SJCRH30 (cell line): ENCODE measurements at places on chromosomes 7 and 10. TPM values are rescaled to one million over a fixed set of nuclear protein-coding genes. Genes with fewer than 3 reads are reported as not detected.

GRCh38 chr10:55628260-55628701, 732.8 kb downstream of the ZWINT start:
- DNase-seq = no peak
- no peaks in the 10 kb centered on the region for H3K27me3 ChIP-seq
- H3K4me3 ChIP-seq = no peak overlapping the region
- H3K27ac ChIP-seq = no peak overlapping the region
- no peaks in the 10 kb centered on the region for H3K36me3 ChIP-seq

DNA sequence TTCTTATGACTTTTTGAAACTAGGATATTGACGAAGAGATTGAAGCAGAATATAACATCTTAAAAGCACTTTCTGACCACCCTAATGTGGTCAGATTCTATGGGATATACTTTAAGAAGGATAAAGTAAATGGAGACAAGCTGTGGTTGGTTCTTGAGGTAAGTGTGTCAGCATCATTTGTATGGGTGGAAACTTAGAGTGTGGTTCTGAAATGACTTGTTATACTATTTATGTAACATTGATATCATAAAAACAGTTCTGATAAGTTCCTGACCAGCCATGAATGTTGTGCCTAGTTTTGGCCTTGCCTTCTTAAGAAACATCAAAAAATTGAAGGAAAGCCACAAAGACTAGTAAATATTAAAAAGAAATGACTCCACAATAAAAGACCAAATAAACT, 20.8 kb downstream of the MYO3A start:
- H3K4me3 ChIP-seq = no peak overlapping the region
- no peaks in the 10 kb centered on the region; the same call in 1 of the 2 replicates for H3K27me3 ChIP-seq
- H3K36me3 ChIP-seq = no peaks in the 10 kb centered on the region
- H3K27ac ChIP-seq = no peak overlapping the region
- H3K4me1 ChIP-seq = no peaks in the 10 kb centered on the region

- no peak overlapping the region for H3K27ac ChIP-seq
- H3K36me3 ChIP-seq = no peaks in the 10 kb centered on the region
- DNase-seq = no peak
- no peaks in the 10 kb centered on the region for H3K27me3 ChIP-seq
Observed at GRCh38 chr7:39683216-39683845, 60.0 kb downstream of the RALA start.

GRCh38 chr7:130902755-130903357, 168.8 kb upstream of the KLF14 start:
- H3K27ac ChIP-seq = no peak overlapping the region
- H3K4me1 ChIP-seq = peaks cover 10% of the 10 kb centered on the region
- no peak for DNase-seq
- no peaks in the 10 kb centered on the region for H3K27me3 ChIP-seq

DNA sequence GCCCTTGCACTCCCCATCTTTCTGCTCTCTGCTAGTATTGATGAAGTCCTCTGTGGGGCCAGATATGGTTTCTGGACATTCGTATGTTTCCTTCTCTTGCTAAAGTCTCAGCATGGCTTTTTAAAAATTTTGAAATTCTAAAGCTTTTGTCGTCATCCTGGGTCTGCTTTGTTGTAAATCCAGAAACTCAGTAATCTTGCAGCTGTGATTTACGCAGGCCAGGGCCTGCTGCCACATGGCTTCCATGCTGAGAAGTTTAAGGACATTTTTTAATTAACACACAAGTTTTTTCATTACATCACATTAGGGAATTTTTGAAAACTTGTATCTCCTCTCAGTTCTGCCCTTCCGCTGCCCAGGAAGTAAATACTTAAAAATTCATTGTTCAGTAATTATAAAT, 686.1 kb upstream of the IGFBP3 start:
- no peaks in the 10 kb centered on the region for H3K4me1 ChIP-seq
- no peaks in the 10 kb centered on the region for H3K36me3 ChIP-seq
- no peak for DNase-seq
- no peak overlapping the region for H3K4me3 ChIP-seq
- H3K27me3 ChIP-seq = no peaks in the 10 kb centered on the region
- no peak overlapping the region for H3K27ac ChIP-seq

GRCh38 chr10:82041018-82041417, 166.0 kb downstream of the NRG3 start:
- H3K27ac ChIP-seq = no peak overlapping the region
- H3K4me3 ChIP-seq = no peak overlapping the region
- H3K27me3 ChIP-seq = no peaks in the 10 kb centered on the region
- no peaks in the 10 kb centered on the region for H3K4me1 ChIP-seq

DNA sequence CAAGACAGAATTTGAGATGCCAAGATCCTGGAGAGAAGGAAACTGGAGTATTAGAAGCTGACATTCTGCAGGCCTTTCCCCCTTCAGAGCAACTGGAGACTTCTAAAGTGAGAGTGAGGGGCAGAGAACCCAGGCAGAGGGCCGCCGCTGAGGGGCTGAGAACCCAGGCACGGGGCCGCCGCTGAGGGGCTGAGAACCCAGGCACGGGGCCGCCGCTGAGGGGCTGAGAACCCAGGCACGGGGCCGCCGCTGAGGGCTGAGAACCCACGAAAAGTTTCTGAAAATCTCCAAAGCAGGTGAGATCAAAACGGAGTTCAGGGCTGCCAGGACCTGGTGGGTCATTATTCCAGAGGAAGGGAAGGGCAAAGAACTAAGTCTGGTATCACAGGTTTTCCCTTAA, 126.2 kb downstream of the DLG5 start:
- no peak overlapping the region for H3K4me3 ChIP-seq
- H3K27me3 ChIP-seq = no peaks in the 10 kb centered on the region
- no peak for DNase-seq

DNA sequence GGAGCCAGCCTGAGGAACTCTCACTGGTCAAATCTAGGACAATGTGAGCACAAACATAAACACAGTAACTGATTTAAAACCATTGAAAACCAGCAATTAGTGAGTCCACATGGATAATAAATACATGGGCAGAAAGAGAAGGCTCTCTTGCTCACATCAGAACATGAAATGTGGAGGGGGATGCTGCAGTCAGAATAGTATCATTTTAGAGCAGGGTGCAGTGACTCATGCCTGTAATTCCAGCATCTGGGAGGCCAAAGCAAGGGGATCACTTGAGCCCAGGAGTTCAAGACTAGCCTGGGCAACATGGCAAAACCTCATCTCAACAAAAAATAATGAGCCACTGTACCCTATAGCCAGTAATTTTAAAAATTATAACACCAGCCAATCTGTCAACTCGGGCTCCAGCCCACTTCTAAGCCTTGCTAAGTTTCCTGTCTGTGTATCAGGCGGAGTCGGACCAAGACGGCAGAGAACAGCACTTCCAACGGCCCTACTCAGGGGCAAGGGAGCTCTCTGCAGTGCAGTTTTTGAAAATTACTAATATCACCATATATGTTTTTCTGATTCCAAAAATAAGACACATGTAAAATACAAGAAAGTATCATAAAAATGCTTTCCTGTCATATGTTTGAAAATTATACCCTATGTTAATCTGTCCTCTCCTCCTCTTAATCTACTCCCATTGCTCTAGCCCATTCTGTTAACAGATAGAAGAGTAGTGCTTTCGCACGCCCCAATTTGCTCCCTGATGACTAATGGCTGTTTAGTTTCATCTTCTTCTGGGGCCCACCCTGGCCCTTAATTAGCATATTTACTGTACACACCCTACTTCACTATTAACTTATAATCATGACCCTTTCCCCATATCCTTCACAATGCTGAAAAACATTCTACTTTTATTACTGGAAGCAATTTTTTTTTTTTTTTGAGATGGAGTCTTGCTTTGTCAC, 17.1 kb downstream of the URGCP start:
- H3K4me3 ChIP-seq = no peak overlapping the region
- no peak overlapping the region for H3K27ac ChIP-seq
- H3K27me3 ChIP-seq = no peaks in the 10 kb centered on the region
- DNase-seq = no peak
- peaks cover 11% of the 10 kb centered on the region for H3K36me3 ChIP-seq
- no peaks in the 10 kb centered on the region for H3K4me1 ChIP-seq

Gene CALN1
- 0.02 TPM in 1 of 2 replicates, not detected in the other for total RNA-seq

Gene FZD8
- total RNA-seq = 36.1 and 39.3 TPM in 2 replicates

Gene CD36
- total RNA-seq = 0.13 and 0.22 TPM in 2 replicates

Gene LIPF
- total RNA-seq = not detected in 2 replicates
